ENCODE measurements at places on chromosomes 2 and 18. TPM values are rescaled to one million over a fixed set of nuclear protein-coding genes. Genes with fewer than 3 reads are reported as not detected.

DNA sequence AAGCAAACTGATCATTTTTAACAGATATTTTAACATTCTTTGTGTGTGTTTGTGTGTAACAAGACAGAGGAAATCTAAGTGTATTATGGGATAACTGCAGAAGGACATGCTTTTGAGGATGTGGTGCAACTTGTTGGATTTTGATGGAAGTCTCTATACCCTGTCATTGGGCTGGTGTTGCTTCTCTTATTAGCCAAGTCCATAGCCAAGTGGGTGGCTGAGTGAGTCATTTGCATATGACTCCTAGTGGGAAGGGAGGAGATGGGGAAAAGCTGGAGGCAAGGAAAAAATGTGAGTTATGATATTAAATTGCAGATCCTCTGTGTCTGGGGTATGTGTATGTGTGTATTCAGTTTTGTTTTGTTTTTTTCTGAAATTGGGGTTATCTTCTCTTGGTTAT, 879.9 kb downstream of the DCC start:
- DNase-seq, result no peak

DNA sequence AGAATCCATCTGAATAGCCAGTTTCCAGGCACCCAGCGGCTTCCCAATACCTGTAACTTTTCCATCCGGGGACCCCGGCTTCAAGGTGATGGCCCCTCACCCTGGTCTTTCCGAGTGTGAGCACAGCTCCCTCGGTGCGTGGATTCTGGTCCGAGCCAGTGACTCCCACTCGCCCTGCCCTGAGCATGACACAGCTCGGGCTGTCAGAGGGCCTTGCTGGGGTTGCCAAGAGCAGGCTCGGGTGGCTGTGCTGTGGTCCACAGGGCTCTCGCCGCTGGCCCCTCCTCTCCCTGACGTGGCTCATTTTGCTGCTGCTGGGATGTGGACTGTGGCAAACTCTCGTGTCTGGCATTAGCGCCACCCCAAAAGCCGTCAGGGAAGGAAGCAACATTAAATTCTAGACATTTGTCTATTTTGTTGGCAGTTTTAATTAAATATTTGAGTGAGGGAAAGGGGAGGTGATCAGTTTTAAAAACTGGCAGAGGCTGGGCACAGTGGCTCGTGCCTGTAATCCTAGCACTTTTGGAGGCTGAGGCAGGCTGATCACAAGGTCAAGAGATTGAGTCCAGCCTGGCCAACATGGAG, 5.6 kb upstream of the ESPNL start:
- no peak for DNase-seq

DNA sequence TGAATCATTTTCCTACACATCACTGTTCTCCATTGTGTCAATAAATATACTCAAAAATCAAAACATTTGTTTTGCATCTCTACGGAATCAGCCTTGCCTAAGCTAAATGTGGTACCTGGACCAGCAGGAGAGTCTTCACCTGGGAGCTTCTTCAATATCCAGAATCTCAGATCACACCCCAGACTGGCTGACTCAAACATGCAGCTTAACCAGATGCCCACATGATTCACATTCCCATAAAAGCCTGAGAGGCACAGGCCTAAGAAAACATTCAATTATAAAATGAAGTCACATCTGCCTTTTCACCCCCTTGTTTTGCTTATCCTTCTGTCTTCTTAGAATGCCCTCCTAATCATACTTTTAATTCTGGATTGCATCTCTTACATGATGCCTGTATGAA, 1045.5 kb upstream of the NXPH2 start:
- DNase-seq, result no peak

DNA sequence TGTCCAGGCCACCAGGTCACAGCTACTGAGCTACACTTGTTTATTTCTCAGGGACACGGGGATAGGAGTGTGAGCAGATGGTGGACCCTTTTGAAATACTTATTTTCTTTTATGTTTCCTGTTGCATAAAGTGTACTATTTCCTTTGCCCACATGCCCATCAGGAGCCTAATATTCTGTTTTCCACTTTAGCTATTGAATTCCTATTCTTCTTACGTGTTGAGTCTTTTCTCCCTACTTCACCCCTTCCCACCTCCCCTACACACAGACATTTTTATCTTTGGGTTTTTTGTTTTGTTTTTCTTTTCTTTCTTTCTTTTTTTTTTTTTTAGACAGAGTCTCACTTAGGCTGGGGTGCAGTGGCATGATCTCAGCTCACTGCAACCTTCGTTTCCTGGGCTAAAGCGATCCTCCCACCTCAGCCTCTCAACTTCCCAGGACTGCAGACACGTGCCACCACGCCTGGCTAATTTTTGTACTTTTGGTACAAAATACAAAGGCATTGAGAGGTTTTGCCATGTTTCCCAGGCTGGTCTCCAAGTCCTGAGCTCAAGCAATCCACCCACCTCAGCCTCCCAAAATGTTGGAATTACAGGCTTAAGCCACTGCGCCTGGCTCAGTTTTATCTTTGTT, 5.2 kb upstream of the GPR55 start:
- DNase-seq, result no peak

The GALNT3 gene
- 15.9 TPM for total RNA-seq

The NBEAL1 gene
- 22.0 TPM for total RNA-seq

The GPR39 gene
- total RNA-seq, result not detected

GRCh38 chr2:98088261-98088660, 1.3 kb downstream of the VWA3B start:
- DNase-seq, result peak; percentile 74

DNA sequence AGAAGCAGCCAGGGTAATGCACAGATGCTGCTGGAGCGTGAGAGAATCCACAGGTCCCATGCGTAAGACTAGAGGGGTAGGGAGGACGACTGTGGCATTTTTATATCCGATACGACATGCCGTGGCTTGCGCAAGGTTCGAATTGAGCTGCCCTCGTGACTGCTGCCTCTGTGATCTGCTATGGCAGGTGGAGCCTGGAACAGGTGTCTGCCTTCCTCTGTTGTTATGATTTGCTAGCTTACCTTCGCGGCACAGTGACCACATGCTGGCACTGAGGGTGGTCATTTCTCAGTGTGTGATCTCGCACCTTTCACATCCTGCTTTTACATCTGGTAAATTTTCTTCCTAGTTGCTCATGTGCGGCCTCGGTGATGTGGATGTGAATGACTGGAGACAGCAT, 240.2 kb downstream of the ALPK2 start:
- DNase-seq, result no peak

DNA sequence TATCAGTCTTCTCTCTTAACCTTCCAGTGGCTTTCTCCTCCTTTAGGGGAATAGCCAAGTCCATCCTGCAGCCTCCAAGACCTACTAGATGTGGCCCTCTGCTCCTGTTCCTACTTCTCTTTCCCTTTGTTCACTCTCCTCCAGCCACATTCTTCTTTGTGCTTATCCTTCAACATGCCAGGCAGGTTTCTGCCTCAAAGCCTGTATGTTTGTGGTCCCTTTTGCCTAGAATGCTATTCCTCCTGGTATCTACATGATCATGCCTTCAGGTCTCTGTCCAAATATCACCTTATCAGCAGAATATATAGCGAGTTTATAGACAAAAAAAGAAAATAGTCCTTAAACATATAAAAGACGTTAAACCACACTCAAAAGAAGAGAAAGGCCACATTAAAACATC, 5.5 kb downstream of the LYG2 start:
- DNase-seq, result no peak

The PLB1 gene
- total RNA-seq, result 0.25 TPM

- no peak for DNase-seq
Measured at GRCh38 chr18:2139691-2140090, 431.6 kb downstream of the METTL4 start.

GRCh38 chr2:29382486-29382885, 267.3 kb downstream of the CLIP4 start:
- no peak for DNase-seq

DNA sequence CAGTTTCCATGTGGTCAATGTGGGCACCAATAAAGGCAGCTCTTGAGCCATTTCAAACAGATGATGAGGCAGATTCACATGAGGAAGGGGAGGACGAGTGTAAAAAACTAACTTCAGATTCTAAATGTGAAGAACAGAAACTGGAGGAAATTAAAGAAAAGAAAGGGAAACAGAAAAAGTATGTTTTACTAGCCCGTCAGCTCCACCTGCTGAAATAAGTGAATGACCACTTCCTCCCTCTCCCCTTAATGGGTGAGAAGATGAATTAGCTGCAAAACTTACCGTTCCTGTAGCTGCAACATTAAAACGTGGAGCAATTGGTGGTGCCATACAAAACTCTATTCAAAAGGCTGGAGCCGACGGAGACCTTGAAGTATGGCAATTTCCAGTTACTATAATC, 203.5 kb downstream of the UXS1 start:
- peak; percentile 27 for DNase-seq

- DNase-seq, result no peak
Measured at GRCh38 chr18:77617694-77618093, 368.0 kb downstream of the GALR1 start.

DNA sequence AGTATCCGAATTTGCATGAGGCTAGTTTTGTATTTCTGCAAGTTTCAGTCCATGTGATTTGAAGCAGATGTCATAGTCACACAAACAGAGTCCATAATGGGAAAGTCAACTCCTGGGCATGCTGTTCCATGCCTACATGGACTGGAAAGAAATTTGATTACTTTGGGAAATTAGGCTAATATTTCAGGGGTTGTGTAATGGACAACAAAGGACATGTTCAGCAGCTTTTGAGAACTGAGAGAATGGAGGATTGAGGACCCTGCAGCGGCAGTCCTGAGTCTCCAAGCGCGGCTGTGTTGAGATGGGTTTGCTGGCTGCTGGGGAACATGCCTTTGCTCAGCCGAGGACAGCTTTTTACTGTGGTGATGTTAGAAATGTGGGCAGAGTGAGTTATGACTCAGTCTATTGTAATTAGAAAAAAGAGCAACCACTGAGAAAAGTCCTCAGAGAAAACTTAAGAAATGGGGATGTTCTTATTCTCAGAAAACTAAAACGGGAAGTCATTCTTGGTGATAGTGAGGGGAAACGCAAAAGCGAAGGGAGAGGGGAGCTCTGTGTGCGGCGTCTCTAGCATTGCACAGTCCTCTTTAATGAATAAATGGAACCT, 149.2 kb downstream of the FAM210A start:
- peak; percentile 73 for DNase-seq

GRCh38 chr2:8455236-8456150, 226.4 kb upstream of the ID2 start:
- DNase-seq, result no peak

The SEMA4F gene
- 19.3 TPM for total RNA-seq

- DNase-seq, result no peak
Measured at GRCh38 chr2:37641582-37642171, 29.8 kb downstream of the CDC42EP3 start.

The CHRNG gene
- not detected for total RNA-seq

DNA sequence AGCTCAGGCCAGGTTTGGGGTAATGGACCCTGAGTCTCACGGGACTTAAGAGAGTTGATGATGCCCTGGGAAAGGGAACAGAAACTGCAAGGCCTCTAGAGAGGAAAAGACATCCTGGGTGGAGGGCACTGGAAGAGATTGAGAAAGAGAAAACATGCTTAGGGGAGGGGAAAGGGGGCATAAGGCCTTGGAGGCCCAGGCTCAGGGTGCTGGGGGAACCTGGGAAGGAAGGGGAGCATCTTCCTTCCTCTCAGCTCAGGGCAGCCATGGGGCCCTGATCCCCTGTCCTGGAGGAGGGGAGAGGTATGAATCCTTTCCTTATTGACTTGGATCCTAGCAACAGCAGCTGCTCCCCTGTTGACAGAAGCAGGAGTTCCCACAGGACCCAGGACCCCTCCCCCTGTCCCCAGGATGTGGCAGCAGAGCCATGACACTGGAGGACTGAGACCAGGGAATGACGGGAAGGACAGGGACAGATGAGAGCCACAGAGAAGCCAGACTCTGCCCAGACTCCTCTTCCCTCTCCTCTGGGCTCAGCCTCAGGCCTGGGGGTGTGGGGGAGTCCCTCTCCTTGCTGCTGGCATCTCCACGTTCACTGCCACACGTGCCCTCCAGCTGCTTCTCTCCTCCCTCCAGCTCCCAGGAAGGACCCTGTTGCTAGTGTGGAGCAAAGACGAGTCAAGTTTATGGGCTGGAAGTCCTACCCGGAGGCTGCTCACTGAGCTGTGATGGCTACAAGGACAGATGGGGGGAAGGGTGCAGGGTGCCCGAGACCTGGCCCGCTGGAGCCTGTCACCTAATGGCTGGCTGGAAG, 815 bp downstream of the GPBAR1 start:
- peak; percentile 59 for DNase-seq

- DNase-seq, result no peak
Measured at GRCh38 chr2:235218486-235218907, 266.7 kb downstream of the SH3BP4 start.

The GPR55 gene
- 4.7 TPM for total RNA-seq

Measured in B cell (primary cell).